ENCODE measurements at places on chromosomes 6 and 20.

DNA sequence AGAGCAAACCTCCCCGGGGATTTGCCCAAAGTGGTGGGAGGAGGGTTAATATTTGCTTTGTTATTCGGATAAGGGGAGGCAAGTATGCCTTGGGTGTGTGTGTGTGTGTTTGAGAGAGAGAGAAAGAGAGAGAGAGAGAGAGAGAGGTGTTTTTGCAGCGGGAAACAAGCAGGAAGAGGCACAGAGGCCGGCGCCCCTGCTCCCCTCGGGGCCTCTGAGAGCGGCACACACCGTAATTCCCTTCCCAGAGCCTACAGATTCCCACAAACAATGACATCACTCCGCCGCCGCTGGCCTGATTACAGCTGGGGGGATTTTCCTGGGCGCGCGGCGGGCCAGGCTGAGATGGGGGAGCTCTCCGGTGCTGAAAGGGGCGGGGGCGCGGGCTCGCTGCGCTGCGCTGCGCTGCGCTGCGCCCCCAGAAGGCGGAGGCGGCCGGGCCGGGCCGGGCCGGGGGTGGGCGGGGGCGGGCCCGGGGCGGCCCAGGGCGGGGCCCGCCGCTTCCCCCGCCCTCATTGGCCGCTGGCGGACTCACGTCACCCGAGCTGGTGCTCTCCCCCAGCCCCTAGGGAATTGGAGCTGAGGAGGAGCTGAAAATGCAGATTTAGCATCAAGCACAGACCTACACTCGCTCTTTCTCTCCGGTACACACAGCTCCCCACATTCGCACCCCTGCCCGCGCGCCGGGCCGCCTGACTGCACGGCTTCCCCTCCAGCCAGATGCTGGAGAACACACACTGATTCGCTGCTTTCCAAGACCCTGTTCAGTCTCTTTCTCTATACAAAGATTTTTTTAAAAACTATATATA is at the start of gene PCSK2:
Gene PCSK2 (plus strand): TSS at position 631 of the 809 bp plus-strand sequence. CDS start 266 bp downstream, outside the sequence.
- no peak for DNase-seq

DNA sequence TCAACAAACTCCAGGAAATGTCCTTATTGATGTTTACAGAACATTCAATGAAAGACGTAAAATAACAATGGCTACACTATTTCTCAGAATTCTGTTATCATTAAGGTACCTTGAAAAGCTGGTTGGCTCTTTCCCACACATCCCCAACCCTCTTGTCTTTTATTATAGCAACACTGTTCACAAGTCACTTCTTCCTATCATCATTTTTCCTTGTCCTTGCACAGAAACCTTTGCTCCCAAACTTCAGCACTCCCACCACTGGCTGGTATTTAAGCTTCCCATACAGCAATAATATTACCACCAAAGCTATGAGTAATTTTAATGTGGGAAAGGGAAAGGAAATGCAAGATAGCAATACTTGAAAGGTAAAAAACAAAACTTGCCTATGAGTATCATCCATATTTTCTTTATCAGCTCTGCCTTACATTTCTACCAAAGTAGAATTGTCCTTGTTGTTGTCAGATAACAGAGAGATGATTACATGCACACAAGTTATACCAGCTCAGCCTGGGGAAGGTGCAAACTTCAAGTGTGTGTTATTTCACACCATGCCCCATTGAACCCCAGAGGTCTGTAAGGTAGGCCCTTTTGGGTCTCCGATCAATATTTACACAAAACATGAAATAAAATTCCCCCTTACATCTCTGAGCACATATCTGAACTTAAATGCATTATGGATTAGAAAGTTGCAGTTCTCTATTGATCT is 32.2 kb downstream of the ARHGAP18 start:
- DNase-seq: no peak

GRCh38 chr6:167894965-167895364 is 68.3 kb downstream of the AFDN start:
- no peak for DNase-seq

- no peak for DNase-seq
Observed at GRCh38 chr6:11069760-11070159, 23.9 kb upstream of the SMIM13 start.

GRCh38 chr20:17503301-17504065 is 27.7 kb downstream of the BFSP1 start:
- DNase-seq: no peak

DNA sequence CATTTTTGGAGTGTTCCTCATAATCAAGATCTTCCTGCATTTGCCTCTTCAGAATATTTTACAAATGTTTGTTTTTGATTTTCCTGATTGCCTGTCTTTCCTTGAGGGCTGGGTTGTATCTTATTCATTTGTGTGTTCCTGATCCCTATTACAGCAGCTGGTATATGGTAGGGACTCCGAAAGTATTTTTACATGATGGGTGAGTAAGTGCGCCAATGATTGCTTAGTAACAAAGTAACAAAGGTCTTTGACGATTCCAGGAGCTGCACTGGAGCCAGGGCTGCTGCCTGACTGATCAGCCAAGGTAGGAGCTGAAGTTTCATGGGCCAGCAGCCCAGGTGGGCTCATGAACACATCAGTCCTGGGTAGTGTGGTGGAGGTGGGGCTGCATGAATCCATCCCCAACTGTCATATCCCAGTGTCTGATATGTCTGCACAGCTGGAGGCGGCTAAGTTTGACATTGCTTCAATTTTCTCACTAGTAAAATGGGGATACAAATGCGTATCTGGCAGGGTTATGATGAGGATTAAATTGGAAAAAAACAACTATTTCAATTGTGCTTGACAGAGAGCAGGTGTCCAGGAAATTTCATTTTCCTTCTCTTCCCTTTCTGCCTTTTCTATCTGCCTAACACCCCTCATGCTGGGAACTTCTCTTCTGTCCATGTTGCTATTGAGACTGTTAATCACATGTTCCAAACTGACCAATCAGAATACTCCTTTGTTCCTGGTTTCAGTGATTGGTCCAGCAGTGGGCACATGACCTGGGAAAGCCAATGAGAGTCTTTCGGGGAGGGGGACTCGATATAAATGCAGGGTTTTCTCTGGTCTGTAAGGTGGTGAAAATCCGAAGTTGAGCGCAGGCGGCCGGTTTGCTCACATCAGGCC is 90.7 kb downstream of the CDH26 start:
- no peak for DNase-seq

DNA sequence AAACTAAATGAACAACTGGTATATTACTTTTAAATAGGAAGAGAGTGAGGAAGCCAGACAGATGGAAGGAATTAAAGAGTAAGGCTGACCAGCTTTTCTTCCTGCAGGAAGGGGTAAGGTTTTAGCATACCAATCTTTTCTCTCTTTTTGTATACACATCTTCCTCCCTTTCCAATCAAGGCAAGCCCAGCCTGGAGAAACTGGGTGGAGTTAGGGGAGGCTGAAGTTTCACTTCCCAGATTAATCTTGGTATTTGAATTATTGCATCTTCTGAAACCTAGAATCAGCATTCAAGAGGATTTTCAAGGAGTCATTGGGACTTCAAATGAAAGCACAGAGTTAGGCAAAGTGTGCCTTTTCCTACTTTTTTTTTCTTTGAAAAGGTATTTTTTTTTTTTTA is 33.1 kb downstream of the TMEM14A start:
- DNase-seq: no peak

DNA sequence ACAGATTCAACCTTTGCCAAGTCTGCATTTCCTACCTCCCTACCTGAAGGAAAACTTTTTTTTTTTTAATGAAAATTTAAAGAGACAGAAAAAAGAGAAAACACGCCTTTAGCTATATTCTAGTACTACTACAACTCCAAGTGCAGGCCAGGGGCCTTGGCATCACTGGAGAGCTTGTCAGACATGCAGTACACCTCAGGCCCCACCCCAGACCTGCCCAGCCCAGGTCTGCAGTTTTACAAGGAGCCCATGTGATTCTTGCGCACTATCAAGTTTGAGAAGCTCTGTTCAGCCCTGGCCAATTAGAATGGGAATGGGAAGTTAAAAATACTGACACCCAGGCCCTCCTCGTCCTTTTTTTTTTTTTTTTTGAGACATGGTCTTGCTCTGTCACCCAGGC is 85.0 kb downstream of the NFATC2 start:
- no peak for DNase-seq

DNA sequence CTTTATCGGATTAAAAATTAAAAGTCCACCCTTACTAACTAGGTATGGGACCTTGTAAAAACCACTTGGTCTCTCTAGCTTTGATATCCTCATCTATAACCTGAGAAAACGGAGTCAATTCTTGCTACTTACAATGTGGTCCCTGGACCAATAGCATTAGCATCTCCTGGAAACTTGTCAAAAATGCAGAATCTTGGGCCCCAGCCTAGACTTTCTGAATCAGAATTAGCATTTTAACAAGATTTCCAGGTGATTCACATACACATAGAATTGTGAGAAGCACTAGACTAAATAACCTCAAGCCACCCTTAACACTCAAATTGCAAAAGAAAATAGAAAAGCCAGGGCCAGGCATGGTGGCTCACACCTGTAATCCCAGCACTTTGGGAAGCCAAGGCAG is 96.6 kb downstream of the RNGTT start:
- no peak for DNase-seq

DNA sequence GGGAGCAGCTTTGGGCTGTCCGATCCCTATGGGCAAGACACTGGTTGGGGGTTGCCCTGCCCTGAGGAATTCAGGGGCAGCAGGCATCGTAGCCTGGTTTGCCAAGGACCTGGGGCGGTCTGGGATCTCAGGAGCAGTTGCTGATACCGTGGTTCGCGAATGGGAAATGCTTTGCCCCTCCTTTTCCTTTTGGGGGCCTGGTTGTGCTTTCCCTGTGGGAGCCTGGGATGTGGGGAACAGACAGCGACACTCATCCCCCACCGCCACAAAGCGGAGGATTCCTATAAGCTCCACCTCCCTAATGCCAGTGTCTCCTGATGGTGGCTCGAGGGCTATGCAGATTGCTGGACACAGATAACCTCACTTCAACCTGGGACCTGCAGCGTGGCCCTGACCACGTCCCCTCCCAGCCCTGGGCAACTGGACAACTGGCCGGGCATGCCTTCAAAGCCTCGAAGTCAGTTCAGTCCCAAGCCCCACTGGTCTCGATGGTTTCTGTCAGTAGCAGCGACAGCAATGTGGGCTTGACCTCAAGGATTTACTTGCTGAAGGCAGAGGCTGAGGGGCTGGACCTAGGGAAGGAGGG is 3.3 kb downstream of the CEBPB start:
- no peak for DNase-seq

GRCh38 chr6:22658934-22659333 is 89.6 kb downstream of the HDGFL1 start:
- no peak for DNase-seq

DNA sequence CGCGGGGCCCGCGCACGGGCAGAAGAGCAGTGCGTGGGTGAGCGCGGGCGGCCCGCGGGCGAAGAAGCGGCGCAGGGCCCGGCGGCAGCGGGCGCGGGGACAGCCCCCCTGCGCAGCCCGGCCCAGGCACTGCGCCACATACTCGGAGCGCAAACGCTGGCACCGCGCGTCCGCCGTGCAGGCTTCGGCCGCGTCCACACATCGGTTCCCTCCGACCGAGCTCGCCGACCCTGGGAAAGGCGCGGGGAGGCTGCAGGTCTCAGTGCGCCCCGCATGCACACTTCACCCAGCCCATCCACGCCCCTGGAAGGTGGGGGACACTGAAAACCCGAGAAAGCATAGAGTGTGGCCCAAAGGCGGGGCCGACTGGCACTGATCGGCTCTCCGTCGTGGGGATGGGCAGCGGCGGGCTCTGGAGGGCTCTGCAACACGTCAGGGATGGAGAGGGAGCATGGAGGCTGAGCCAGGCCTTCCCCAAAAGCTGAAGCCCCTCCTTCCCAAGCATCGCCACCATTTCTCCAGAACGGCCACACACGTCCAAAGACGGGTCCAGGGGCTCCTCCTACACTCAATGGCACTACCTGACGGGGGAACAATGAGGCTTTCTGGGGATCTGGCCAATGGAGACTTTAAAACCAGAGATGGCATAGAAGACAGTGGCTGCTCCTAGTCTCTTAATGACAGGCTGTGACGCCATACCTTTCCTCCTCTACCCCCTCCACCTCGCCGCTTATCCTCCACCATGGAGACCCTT is 2.0 kb downstream of the GFRA4 start:
- DNase-seq: no peak

DNA sequence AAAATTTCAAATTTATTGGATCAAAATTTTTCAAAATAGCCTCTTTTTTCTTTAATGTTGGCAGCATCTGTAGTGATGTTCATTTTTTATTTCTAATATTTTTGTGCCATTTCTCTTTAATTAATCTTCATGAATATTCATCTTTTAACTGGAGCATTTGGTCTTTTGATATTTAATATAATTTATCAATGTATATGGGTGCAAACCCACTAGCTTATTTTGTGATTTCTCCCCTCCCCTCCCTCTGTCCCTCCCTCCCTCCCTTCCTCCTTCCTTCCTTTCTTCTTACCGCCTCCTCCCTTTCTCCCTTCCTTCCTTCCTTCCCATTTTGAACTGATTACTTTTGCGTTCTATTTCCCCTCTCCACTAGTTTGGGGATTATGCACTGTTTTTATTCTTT is 49.2 kb downstream of the TGM2 start:
- no peak for DNase-seq

- DNase-seq: no peak
Observed at GRCh38 chr6:11449408-11449807, 88.1 kb upstream of the TMEM170B start.

DNA sequence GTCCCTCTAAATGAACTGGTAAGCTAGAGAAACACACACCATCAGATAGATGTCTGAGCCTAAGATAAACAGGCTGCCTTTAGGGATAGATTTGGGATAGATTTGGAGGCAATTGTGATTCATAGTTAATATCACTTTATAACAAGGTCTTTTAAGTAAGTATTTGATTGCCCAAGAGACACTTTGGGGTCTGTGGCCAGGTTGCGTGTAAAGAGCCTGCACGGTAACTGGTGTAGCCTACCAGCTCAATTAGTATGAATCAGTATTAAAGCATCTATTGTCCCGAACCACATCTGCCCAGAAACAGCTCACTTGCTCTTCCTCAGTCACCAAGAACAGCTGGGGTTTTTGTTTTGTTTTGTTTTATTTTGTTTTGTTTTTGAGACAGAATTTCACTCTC is 193.3 kb downstream of the SASH1 start:
- DNase-seq: no peak

DNA sequence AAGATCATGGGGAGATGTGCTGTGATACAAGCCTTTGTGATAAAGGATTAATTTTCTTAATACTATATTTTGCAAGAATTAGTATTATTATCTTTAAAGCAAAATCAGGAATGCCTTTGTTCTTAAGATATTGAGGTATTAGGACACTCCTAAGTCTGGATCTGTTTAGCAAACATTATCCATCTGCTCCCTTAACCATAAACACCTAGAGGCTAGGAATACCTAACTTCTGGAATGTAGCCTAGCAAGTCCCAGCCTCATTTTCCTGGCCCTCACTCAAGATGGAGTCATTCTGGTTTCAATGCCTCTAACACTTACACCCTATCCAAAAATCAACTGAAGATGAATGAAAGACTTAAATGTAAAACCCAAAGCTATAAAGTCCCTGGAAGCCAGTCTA is 106.3 kb upstream of the GJE1 start:
- DNase-seq: no peak

DNA sequence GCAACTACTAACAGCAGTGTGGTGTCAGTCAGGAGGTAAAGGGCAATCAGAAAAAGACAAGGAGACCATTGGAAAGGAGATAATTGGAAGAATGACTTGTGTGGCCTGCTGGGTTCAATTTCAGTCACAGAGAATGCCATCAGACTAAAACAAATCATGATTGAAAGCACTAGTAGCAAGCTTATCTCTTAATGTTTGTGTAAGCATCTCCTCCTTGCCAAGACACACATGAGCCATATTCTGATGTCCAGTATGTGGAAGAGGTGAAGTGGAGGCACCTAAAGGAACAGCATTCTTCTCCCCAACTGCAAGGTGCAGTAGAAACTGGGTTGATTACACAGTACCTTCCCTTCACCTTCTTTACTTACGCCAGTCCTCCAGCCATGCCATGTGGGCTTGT is 287.5 kb downstream of the ZFAND3 start:
- DNase-seq: no peak

- no peak for DNase-seq
Observed at GRCh38 chr6:146813554-146813953, 214.8 kb downstream of the ADGB start.

Measured in CD4-positive, alpha-beta T cell (primary cell).